ENCODE measurements at places on chromosomes 16 and 17.

DNA sequence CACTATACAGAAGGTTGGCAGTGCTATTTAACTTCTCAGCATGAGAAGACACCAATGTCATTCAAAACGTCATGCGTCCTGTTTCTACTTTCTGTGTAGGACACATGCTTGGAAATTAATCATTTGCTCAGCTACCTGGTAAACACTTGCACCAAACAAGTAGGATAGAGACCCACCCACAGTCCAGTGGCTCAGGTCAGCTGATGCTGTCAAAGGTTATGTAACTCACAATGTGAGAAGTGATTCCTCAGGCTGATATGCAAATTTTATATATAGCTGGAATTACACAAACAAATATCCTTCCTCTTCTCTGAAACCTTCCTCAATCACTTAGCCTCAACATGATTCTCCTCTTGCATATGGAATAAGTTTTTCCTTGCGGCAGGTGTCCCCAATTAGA lies 59.6 kb downstream of the ZZEF1 start:
- DNase-seq: no peak

DNA sequence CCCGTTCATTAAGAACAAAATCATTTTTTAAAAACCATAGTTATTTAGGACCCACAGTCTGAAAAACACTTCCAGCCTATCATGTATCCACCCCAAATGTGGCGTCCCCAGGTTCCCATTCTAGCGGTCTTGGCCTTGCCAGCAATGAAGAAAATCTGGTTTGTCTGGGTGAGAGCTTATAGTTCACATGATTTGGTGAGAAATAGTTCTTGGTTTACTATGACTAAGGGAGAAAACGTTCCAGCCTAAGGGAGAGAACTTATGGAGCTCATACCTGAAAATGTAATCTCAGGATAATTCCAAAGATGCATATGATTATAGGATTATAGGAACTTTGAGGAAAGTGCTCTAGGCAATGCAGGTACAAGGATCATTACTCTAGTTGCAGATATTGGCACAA lies 4.8 kb downstream of the MARVELD3 start:
- DNase-seq: no peak

- no peak for DNase-seq
Observed at GRCh38 chr17:78965491-78965924, 14.2 kb downstream of the LGALS3BP start.

DNA sequence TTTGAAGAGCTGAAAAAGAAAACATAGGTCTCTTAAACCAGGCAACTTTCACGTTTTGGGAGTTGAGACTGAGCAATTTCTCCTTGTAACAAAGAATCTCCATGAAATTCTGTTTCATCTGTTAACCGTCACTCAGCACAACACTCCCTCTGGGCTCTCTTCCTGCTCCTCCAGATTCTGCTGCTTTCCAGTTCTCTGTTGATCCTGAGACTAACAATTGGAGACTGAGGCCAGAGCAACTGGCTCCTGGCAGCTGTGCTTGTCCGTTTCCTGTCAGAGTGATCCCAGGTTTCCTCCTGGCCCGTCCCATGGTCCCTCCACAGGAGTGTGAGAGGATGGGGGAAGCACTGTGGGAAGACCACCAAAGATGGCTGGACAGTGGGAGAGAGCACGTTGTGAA lies 32.5 kb downstream of the IST1 start:
- no peak for DNase-seq

- DNase-seq: peak; percentile 36
Observed at GRCh38 chr17:66727634-66728570, 107.0 kb upstream of the CACNG5 start.

- no peak for DNase-seq
Observed at GRCh38 chr17:13385481-13385911, 216.2 kb downstream of the HS3ST3A1 start.

- DNase-seq: no peak
Observed at GRCh38 chr16:72159386-72159785, 12.6 kb downstream of the PMFBP1 start.

DNA sequence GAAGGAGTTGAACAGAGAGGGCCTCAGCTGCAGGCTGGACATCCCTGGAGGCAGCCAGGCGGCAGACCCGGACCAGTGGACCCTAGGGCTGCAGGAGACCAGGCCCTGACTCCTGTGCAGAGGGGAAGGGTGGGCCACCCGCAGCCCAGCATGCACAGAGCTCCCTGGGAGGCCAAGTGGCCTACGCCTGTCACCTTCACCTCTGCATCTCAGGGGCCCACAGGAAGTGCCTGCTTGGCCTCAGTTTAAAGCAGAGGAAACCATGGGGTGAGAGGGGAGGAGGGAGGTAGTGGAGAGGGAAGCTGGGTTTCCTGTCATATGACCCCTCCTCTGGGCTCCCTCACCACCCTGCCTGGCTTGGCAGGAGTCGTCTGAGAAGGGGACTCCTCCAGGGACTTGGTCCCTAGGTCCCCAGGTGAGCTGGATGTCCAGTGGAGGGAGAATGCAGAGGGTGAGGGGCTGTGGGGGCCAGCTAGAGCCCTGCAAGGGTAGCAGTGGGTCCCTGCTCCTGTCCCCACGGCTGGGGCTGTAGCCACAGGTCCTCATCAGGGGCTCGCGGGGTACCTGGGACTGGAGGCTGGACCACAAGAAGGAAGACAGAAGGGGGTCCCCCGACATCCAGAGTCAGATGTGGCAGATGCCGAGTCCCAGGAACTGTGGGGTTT lies at the start of gene TMC8:
TSS of gene TMC8 (plus strand) at position 335 of the 665 bp plus-strand sequence. CDS start 818 bp downstream, outside the sequence.
- DNase-seq: no peak

GRCh38 chr17:52147872-52148271 lies 10.6 kb downstream of the CA10 start:
- no peak for DNase-seq

GRCh38 chr17:45824901-45825492 lies 19.7 kb upstream of the SPPL2C start:
- DNase-seq: no peak
